Femur (tissue), 1 donor: ENCODE measurements at places on chromosomes 16 and 17.

DNA sequence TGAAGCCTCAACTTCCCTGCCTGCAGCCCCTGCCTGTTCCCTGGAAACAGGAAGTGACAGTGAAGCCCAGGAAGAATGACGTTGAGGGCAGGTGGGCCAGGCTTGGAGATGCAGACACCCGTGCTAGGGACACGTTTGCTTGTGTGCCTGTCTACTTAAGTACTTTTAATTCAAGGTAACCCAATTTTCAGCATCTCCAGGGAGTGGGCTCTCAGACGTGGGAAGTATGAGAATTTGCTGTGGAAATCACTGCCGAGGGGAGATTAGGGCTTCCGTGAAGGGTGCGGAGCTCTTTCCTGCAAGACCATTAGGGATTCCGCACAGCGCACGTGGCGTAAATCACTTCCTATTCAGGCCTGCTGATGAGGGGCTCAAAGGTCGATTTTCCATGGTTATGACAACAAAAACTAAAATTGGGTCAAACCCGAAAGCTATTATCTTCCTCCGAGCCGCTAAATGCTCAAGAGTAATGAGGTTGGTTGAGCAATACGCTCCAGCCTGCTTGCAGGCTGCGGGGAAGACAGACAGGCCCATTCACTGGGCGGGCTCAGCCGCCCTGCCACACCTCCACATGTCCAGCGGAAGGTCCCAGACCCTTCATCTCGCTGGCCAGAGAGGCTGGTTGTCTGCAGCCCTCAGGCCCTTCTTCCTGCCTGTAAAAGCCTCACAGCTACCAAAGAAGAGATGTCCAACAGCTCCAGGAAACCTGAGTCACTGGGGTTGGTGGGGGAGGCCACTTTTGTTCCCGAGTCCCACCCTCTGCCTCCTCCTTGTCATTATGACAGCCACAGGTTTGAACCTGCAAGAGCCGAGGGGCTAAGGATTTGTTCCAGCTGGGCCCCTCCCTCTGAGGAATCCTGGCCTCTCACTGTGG lies 109.9 kb downstream of the RBFOX3 start:
- no peak for DNase-seq

- peak; percentile 49 for DNase-seq
Observed at GRCh38 chr17:51435641-51436091, 175.3 kb downstream of the UTP18 start.

DNA sequence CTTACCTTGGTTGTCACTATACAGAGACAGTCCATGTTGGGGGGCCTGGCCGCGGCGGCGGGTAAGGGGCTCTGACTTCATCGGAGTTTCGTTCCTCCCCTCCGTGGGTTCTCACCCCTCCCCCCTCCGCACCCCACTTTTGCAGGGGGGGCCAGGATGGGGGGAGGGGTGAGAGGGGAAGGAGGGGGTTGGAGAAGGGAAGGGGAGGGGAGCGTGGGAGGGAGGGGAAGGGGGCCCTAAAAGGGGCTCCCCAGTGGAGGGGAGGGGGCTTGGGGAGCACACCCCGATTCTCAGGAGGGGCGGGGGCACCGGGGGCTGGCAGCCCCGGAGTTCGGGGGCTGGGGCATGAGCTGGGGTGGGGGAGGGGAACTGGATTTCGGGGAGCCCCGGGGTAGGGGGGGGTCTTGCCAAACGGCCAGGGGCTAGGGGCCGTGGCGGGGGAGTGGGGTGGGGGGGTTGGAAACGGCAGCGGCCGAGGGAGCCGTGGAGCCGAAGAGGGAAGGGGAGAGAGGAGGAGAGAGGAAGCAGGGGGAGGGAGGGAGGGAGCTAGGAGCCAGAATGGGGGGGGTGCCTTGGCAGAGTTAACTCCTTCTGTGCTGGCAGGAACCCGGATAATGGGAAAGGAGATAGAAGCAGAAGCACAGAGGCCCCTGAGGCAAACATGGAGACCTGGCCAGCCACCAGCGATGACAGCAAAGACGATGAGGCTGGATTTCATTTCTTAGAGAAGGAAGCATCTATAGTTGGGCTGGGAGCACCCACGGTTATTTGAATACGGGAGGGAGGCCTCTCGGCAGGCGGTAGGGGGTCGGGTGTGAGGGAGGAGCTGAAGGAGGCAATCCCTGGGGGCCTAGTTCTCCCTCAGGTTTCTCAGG lies 2.3 kb downstream of the DLG4 start:
- peak; percentile 89 for DNase-seq

DNA sequence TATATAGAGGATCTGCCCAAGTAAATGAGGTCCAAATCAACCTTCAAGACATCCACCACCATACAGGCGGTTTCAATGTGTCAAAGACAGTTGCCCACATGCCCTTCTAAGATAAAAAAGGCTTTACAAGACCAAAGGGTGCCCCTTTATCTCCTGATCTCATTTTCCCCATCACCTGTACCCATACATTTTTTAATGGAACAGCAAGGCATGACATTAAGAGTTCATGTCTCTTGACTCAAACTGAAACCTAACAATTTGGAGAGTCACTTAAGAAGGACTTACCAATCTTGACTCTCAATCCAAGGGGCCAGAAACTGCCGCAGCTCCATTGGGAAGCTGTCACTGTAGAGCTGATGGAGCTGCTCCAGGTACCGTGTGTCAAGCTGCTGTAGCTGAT lies 40.1 kb downstream of the STAT3 start:
- DNase-seq, result no peak

DNA sequence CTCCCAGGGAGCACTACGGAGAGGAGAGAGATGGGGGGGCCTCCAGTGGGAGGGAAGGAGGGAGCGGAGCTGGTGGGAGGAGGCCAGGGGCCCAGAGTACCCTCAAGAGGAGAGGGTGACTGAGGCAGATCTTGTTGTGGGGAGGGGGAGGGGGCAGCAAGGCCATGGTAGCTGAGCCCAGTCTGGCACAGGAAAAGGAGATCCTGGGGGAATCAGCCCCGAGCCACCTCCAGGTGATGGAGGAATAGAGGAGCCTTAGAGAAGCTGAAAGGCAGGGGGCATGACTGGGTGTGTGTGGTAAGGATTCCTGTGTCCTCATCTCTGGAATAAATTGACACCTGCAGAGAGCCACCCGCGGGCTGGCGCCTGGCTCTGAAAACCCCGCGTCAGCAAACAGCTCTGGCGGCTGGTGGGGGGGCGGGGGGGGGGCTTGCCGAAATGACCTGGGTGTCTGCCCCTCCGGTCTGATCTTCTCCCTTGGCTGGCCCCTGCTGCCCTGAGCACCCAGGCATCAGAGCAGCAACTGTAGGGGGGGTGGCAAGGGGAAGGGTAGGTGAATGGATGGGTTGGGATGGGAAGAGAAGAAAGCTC lies 1.3 kb upstream of the NLGN2 start:
- DNase-seq, result no peak

- DNase-seq, result peak; percentile 84
Observed at GRCh38 chr17:75036643-75037268, 10.0 kb downstream of the ATP5PD start.
